Heart right ventricle (tissue), 16 donors: ENCODE measurements at places on chromosomes 11 and 22.
A peak's percentile ranks its signal among the peaks of the same experiment; 100 is the strongest.

DNA sequence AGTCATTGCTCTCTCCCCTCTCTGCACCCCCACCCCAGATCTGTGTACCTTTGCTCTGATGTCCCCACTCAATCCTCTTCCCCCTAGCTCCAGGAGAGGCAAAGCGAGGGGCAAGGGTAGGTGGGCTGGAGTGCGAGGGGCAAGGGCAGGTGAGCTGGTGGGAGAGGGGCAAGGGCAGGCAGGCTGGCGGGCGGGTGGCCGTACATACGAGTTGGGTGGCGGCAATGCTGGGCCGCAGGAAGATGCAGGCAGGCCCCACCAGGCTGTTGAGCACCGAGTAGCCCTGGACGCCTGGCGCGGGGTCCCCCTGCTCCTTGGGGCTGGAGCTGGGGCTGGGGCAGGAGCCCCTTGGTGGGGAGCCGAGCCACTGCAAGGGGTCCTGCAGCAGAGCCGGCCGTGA is 908 bp downstream of the CABP2 start:
- no peak for DNase-seq

DNA sequence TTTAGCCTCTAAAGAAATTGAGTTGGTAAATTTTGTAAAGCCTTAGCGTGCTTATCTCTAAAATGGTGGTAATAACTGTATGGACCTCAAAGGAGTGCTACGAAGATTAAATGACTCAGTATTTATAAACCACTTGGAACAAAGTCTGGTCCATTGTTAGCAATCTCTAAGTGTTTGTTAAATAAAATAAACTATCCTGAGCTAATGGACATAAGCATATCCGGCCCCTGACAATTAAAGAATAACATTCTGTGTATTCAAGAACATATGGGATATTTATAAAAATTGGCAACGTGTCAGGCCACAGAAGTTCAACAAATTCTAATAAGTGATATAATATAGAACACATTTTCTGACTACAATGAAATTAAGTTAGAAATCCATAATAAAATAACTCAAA is 71.0 kb downstream of the MYEOV start:
- DNase-seq: no peak

DNA sequence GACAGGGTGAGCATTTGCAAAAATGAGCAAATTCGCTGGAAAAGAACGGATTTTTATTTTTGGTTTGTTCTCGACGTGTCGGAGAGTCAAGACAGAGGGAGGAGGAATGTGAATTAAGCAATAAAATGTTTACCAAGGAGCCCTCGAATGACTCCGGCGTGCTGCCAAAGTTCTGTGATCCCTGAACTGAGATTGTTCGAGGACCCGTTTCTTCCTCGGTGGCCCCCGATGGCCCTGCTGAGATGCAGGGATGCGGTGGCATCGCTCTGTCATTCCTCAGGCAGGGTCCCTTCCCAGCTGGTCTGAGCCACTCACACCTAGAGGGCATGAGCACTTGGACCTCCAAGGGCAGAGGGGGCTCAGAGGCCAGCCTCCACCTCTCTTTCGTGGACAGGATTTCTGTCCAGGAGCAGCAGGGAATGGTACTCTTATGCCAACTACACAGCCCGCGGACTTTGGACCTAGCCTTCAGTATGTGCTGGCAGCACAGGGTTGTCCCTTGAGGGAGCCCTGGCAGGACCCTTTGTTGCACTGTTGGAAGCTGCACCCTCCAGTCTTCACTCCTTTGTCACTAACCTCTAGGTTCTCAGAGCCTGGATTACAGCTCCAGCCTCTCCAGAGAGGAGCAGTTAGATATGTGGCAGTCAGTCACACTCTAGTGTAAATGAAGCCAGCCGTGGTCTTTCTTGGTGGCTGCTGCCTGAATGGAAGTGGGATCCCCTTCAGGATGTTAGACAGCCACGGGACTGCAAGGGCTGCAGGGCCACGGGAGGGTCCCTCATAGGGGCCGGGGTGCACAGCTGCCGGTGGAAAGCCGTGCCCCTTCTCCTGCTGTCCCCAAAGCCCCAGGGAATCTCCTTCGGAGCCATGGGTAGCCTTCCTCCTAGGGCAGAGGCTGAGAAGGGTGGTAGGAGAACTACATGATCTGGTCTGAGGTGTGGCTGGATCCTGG is 109.4 kb upstream of the ANO1 start:
- DNase-seq: peak; percentile 55

GRCh38 chr22:20618488-20618887 is 111.1 kb downstream of the MED15 start:
- no peak for DNase-seq

DNA sequence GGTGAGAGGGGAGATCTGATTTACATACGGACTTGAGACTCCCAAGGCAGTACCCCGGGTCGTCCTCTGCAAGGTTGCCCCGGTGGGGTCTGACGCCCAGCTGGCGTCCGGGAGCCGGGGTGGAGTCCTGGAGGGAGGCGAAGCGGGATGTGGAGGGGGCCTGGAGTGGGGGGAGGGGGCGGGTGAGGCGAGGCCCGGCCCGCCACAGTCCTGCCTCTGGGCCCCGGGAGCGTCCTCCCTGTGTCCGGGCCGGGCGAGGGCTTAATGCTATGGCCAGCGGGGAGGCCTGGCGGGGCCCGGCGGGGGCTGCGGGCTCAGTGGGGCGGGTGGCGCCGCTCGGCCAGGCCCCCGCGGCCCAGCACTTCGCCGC is 2.4 kb upstream of the MYBPC3 start:
- no peak for DNase-seq

DNA sequence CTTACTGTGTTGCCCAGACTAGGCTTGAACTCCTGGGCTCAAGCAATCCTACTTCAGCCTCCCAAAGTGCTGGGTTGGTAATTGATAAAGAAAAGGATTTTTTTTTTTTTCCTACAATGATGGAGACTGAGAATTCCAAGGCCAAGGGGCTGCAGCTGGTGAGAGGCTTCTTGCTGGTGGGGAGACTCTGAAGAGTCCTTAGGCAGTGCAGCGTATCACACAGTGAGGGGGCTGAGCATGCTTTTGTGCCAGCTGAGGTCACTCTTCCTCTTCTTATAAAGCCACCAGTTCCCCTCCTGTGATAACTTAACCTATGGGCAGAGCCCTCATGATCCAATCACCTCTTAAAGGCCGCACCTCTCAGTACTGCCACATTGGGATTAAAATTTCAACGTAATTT is 28.2 kb upstream of the CCDC81 start:
- no peak for DNase-seq

DNA sequence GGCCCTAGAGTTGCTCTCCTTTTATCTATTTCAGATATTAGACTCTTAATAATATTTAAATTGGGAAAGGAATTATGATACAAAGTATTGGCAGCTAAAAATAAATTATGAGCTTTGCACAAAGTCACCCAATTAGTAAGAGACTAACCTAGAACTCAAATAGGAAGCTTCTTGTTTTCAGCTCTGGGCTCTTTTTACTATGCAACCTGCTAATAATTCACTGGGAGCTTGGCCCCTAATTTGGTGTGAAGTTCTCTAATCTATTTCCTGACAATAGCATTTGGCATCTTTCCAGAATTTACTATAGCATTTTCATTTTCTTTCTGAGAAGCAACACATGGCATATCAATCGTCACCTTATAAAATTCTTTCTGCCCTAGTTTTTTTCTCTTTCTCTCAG is 727.7 kb upstream of the ANO5 start:
- no peak for DNase-seq

DNA sequence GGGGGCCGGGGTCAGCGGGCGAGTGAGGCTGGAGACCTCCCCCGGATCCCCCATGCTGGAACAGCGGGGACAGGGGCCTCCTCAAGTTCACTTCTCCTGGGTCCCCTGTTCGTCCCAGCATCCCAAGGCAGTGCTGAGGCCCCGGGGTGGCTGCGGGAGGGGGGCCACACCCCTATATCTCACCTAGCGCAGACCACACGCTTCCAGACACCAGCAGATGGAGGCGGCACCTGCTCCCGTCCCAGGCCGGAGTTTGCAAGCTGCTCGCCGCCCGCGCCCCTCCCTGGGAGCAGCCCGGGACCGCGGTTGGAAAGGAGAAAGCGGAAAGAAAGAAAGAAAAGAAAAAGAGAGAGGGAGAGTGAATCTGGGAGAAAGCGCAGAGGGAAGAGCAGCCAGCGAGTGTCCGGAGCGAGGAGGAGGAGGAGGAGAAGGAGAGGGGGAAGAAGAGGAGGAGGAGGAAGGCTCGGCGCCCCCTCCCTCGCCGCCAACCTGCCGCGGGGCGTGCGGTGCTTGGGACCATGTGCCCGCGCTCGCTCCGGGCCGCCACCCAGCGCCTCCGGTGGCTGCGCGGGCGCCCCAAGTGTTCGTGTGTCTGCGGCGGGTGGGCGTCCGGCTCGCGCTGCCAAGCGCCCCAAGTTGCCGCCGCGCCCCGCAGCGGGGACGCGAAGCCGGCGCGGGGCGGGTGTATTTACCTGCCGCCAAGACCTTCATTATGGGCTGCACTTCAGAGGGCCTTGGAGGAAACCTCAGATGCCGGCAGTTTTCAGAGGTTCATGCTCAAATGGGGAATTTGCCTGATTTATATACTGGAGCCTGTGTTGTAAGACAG is at the start of gene LIF:
LIF (minus strand) TSS at position 775 of the 829 bp plus-strand sequence; CDS start at position 711, 64 bp downstream.
- DNase-seq: no peak

GRCh38 chr11:57641011-57641807 is 8.5 kb downstream of the YPEL4 start:
- no peak for DNase-seq

DNA sequence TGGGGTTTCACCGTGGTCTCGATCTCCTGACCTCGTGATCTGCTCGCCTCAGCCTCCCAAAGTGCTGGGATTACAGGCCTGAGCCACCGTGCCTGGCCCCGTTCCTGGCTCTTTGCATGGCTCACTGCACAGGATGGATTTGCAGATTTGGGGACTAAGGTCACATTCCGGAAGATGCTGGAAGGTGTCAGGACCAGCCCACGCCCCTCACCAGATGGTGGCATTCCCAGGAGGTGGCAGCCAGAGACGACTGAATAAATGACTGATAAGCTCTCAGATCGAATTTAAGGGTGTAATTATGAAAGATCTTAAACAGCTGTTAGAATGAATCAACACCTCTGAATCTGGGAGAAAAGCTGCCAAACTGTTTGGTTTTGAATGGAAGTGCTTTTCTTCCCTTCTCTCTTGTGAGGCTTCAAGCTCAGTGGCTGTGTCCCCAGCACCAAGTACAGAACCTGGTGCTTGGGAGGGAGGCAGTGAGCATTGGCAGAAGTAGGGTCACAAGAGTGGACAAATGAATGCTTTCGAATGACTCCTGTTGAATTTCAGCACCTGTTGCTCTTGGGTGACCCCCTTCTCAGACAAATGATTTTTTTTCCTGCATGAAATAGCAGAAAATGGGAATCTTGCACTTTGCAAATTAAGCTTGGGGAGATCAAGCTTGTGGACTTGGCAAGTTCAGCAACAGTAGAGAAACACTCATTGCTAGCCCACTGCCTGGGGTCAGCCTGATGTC is 69.6 kb downstream of the KIAA1671 start:
- DNase-seq: no peak

DNA sequence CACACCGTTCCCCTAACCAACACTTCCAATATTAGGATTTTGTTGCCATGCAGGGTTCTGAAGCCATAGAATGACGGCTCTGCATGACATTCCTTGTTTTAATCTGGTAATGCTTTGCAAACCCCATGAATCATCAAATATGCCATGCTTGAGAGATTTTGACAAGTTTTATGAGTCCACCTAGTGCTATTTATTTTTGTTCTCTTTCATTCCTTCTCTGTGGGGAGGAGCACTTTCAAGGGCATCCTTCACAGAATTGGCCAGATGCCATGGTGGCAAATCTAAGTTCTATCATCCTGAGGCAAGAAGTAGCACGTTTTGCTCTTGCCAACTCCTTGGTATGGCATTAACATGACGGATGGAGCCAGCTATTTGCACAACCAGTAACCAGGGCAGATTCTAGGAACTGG is 268.4 kb downstream of the FAM76B start:
- DNase-seq: no peak

DNA sequence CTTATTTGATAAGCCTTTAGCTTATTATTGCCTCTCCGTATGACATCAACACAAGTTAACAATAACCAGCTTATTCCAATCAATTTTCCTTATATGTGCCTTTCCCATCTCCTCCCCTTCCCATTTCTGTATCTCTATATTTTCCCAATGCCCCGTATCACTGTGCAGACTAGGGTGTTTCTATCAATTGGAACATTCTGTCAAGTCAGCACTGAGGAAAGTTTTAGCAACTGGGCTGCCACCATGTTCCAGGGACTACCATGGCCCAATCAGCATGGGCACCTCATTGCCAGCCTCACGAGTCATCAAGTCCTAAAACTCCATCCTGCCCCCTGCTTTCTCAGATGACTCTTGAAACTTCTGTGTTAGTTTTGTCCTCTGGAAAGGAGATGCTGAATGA is 973.1 kb upstream of the CNTN5 start:
- no peak for DNase-seq

- DNase-seq: no peak
Measured at GRCh38 chr11:23041001-23041503, 180.8 kb upstream of the CCDC179 start.

DNA sequence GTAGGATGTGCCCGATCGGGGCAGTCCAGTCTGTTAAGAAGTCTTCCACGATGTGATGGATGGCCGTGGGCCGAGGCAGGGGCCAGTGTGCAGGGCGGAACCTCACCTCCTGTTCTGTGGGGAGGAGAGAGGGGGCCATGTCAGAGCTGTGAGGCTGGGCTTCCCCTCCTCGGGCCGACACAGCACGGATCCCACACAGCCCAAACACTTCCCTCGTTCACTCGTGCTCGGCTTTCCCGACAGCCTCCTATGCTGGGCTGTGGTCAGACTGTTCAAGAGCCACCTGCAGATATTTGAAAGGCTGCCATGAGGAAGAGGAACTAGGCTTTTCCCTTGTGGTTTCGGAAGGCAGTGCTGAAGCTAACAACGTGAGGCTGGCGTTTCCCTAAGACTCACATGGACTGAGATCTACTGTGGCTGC is 12.3 kb upstream of the TXN2 start:
- DNase-seq: peak; percentile 48

GRCh38 chr22:39647836-39648629 is 77.5 kb downstream of the CACNA1I start:
- no peak for DNase-seq
